ENCODE measurements at places on chromosomes 7 and 10.

DNA sequence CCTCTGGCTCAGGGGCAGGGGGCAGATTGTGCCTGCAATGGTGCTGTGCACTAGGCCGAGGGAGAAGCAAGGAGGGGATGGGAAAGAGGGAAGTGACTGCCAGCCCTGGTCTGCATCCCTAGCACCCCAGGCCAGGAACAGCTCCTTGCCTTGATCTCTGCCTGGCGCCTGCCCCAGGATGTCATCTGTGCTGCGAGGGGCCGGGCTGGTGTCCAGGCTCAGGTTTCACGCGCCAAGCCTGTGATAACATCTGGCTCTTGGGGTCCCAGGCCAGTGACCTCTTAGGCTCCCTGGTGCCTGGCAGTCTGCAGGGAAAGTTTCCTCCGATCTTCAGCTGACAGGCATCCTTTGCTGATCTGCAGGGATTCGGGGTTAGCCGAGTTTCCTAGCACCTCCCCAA is 193.5 kb upstream of the GPR26 start:
- no peak for DNase-seq

- no peak for DNase-seq
Observed at GRCh38 chr10:14879928-14880193, 1.2 kb downstream of the SUV39H2 start.

DNA sequence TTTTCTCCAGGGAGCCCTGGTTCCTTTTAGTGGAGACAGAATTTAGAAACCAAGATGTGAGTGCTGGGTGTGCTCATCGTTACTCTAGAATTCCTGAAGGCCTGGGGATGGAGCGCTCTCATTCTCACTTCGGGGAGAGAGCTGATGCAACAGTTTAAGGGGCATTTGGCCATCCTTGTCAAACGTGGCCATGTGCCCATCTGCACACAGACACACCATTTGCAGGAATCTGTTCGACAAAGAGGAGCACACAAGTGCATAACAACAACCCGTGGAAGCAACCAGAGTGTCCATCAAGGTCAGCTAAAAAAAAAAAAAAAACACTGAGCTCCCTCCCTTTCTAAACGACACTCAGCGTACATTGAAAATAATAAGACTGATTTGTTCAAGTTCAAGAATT is 23.0 kb upstream of the RET start:
- no peak for DNase-seq

DNA sequence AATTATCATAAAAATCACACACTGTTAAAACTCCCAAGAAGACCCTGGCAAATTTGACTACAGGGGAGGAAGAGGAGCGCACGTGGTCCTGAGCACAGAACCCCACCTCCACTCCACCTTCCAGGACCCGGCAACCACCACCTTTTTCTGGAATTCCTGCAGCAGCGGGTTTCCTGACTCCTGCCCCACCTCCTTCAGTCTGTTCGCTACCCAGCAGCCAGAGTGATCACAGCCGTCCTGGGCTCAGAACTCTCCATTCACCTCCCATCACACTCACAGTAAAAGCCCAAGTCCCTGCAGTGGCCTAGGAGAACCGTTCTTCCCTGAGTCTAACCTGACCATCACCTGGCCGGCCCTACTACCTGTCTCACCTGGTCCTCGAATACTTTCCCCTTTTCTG is 107.4 kb upstream of the FAM204A start:
- DNase-seq, result no peak

- DNase-seq, result no peak
Observed at GRCh38 chr10:12774204-12774894, 227.2 kb downstream of the CCDC3 start.

DNA sequence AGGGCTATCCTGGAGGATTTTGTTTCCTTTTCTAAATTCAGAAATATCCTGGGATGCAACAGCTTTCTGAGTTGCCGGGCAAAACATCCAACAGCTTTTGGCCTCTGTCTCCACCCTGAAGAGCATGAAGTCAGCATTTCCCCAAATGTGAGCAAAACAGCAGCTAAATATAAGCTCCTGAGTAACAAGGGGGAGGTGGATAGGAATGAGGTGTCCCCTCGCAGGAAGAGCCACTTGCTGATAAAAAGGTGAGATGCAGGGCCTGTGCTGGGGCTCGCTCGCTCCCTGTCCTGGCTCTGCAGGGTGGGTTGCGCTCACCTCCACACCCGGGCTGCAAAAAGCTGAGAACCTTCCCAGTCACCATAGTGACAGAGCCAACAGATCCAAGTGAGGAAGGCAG is 264.3 kb downstream of the ZEB1 start:
- no peak for DNase-seq

DNA sequence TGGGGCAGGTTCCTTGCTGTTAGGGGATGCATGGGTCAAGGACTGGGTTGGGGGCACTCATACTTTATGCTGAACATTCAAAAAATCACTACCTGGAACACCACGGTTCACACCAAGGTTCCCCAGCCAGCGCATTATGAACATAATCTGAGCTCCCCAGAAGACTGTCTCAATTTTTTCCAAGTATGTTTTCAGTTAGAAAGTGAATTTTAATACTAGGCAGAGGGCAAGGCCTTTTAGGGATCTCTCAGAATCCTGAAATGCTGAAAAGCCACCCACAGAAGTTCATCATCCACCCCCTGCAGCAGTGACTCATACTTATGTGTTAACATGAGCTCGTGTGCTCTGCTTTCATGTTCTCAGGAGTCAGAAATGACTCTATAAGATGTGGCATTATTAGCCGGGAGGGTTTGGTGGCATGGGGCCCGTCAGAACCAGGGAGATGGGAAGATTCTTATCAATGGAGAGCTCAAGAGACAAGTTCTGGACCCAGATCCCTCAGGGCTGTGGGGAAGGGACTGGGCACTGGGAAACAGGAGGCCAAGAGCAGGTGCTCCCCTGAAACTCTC is 185.2 kb upstream of the ITGB1 start:
- no peak for DNase-seq

DNA sequence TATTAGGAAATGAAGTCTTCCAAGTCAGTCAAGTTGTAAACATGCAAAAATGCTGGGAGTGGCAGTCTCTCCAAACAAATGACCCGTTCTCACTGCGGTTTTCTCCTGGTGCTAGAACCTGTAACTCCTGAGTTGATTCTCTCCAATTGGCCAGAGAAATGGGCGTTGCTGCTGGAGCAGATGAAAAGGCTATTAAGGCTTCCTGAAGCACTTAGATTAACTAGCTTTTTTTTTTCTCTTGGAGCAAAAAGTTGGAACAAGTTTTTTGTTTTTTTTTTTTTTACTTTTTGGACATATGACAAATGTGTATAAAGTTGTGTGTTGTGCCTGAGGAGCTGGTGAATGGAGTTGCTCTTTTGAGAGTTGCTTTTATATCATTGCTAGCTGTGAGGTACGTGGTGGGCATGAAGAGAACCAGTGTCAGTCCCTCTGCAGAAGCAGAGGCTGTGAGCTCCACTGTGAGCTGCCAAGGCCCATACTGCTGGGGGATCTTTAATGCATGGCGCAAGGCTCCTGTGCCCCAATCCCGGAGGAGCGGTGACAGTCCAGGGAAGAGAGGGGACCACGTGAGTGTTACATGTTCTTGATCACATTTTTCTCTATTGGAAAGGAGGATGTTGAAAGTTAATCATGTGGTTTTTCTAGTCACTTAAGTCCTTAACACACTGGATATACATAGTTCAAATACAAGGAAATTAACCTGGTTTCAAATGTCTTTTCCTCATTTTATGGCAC is 393.6 kb upstream of the GALNT17 start:
- DNase-seq, result no peak

DNA sequence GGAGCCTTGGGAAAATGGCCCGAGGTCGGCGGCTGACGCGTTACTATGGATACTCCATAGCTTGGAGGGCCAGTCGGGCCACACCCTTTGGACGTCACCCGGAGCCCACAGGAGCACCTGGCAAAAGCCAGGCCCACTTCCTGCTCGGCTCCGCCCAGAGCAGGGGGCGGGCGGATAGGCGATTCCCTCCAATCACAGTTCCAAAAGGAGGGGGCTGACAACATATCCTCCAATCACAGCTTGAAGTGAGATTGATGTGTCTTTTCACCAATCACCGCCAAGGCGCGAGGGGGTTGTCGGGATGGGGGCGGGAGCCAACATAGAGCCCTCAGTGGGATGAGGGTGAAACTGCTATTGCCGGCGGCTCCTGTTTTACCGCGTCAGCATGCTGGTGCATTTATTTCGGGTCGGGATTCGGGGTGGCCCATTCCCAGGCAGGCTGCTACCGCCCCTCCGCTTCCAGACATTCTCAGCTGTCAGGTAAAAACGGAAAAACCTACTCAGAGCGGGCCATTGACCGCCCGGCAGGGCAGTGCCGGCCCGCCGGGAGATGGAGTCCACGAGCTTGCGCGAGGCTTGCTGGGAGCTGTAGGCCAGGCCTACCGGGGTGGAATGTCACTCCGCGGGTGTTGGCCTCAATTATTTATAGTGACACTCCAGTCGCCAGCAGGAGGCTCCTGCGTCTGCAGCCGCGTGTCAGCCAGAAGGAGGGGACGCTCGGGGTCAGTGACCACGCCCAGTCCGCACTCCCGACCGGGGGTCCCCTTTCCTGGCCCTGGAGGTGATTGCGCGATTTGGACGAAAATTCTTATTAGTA is at the start of gene ABCB8:
ABCB8 (plus strand) TSS at position 320 of the 817 bp plus-strand sequence; CDS start at position 386, 66 bp downstream.
- DNase-seq, result peak; percentile 98

DNA sequence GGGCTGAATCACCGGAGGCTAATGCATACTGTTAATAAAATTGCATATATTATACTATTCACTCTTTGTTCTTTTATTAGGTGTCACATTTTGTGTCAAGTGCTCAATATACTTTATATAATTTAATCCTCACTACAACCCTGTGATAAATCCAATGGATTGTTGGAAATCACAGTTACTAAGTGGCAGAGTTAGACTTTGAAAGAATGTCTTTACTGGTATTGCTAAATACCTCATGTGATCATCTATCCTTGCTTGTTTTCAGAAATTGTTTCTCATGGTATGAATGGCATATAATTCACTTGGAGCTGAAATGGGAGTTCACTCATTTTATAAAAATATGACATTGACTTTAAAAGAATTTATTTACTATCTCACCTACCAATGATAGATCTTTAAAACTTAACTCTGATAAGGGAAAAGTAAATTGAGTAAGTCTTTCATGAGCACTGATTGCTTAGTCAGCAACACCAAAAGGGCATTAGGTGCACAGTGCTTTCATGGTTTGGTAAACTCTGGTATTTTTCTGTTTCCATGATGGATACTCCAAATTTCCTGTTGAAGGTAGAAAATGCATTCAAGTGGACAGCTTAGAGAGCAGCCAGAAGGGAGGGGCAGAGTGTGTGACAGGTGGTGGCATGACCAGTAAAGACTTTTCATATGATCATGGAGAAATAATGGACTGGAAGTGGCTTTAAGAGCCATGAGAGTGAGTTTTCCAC is 22.6 kb downstream of the ENKUR start:
- DNase-seq, result no peak
